ENCODE measurements at places on chromosomes 6 and 20.

DNA sequence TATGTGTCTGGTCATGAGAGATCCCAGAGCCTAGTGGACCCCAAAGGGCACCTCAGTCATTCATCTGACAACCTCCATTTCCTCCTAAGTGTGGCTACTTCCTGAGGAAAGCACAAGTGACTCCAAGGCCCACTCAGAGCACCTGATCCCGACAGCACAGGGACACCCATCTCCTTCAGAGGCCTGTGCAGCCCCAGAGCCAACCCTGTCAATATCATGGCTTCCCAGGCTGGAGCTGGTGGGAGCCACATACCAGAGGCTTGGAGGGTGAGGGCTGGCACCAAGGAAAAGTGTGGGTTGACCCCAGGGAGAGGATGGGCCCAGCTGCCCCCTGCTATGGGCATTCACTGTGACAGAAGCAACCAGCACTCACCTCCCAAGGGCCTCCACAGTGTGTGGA, 117.3 kb downstream of the PSMB1 start:
- DNase-seq, result no peak

DNA sequence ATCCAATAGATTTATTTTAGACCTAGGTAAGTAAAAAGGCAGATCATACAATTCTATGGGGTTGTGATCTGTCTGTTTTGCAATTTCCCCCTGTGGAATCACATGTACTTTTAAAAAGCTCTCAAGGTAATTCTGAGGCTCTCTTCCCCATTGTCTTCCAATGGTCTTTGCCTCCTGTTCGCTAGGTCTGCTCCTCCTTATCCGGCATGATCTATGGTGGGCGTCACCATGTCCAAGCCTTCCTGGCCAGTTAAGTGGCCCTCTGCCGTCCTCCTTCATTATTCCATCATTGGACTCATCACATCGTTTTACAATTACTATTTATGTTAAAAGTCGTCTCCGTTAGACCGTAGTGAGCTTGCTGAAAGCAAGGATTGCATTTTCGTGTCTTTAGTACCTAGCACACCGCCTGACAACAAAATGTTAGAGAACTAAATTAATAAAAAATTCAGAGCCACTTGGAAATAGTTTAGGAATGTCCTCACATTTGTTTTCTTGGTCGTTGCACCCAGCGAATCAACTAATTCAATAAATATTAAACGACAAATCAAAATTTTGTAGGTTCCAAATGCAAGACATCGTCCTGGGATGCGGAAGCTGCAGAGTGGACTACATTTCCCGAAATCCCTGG, 2.2 kb upstream of the STXBP5 start:
- peak; percentile 49 for DNase-seq

- no peak for DNase-seq
Measured at GRCh38 chr6:91087908-91088307, 501.0 kb upstream of the MAP3K7 start.

DNA sequence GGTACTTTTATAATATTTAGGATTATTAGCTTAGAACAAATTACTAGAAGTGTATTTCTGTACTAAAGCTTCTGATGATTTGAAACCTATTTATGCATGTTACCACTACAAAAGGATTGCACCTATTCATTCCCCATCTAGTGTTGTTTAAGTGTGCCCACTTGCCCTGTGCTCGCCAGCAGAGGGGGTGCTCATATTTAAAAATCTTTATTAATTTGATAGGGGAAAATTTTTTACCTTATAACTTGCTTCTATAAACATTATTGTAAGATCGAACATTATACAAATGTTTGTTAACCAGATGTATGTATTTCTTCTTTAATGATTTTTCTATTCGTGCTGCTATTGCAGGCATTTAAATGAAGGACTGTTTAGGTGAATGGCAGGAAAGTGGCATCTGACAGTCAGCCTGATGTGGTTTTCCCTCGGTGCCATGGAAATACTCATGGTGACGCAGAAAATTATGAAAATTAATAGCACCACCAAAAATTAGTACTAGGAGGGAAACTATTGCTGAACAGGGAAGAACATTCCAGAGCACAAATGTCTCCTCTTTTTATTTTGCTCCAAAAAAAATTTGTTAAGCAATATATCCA, 44.1 kb upstream of the FNDC1 start:
- DNase-seq, result no peak

GRCh38 chr6:13579911-13580310, 5.5 kb downstream of the SIRT5 start:
- no peak for DNase-seq

- DNase-seq, result peak; percentile 57
Measured at GRCh38 chr6:36914227-36914794, 28.6 kb downstream of the C6orf89 start.

Data from ecto neural progenitor cell (in vitro differentiated cells).